HEK293T (cell line): ENCODE measurements at places on chromosomes 2 and 18.

GRCh38 chr2:163613266-163613731, 122.5 kb downstream of the FIGN start:
- no peak for DNase-seq

GRCh38 chr2:145807554-145807953, 1287.6 kb upstream of the ZEB2 start:
- DNase-seq = no peak

DNA sequence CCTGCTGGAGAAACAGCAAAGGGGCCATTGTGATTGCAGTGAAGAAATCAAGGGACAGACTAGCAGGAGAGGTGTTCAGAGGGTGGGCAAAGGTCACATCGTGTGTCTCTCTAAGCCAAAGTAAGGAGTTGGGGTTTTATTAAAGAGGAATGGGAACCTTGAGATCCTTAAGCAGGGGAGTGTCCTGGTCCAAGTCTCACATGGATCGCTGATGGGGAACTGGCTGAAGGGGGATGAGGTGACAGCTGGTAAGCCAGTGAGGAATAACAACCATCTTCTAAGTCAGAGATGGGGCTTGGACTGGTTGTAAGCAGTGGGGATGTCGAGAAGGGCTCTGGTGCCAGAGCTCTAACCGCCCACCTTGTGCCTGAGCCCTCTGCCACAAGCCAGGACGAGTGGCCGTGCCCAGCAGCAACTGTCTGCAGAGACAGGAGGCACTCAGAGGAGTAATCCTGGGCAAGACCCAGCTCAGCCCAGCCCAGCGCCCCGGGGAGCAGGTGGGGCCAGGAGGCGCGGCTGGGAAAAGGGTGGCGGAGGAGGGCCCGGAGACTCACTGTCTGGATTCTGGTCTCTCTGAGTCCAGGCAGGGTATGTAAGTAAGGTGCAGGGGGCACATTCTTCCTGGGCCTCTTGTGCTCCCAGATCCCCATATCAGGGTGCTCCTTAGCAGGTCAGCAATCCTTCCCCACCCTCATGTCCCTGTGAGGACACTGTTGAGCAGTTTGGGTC, 13.7 kb downstream of the WNT10A start:
- DNase-seq = no peak

DNA sequence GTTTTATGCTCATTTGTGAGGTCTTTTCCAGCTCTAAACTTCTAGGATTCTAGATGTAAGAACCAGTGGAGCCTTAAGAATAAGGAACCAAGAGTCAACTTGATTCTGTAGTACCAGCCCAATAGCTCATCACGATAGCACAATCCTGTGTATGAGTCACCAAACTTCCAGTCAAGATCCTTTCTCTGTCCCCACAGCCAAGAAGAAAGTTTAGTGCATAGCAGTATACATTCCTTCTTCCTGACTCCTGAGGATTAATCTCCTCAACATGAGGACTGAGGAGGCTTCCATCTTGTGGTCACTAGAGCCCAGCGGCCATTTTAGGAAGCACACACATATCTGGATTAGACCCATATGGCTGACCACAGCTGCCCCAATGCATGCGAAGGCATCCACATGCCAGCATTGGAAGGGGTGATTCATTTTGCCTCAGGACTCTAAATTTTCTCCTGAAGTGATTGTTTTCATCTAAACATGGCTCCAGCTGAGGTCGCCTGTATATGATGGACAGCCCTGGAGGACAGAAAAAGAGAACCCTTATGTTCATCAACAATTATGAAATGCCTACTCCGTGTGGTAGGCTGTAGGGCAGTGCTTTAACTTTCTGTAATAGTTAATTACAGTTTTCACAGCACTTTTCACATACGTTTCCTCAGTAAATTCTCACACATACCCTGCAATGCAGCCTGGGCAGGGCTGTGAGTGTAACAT, 53.5 kb downstream of the RASGRP3 start:
- DNase-seq = no peak

DNA sequence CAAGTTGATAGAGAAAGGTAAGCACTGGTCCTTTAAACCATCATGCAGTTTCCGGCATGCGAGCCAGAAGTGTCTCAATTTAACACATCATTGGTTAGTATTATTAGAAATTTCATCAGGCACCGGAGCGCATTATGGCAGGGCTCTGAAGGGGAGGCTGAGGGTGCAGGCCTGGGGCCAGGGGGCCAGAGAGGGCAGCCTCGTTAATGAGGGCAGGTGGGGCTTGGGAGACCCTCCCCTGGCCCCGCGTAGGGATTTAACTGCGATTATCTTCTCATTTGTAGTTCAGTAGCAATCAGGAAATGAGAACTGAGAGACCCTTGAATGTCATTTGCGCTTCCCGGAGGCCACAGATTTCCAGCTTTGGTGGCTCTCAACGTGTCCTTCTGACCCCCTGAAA, 246.4 kb downstream of the KLHL29 start:
- no peak for DNase-seq

- DNase-seq = no peak
These were observed 36.1 kb downstream of the TET3 start for GRCh38 chr2:74020702-74021406.

DNA sequence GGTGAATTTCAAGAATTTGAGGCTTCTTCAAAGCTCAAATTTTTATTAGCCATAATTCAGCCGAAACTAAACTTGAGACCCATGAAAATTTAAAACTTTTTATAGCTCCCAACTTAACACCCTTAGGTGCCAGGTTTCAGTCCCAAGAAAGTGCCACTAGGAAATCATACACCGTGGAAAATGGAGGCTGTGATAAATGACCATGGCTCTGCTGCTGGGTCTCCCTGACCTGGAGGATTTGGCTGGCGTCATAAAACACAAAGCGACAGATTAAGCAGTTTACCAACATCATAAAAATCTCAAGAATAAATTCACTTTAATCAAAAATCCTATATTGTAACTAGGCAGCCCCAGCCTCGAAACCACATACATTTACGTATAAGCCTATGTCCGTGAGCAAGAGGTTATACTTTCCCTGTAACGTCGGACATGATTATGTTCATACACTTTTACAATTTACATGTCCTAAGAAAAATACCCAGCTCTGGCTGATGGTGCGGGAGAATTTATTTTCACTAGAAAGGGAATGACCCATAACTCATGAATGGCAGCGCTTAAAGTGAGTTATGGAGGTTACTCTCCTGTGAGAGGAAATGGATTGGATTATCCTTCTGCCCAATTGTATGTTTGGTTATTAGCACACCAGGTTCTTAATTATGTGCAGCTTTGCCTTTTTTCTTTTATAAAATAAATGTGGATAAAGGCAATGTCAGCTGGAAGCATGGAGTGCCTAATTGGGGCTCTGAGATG, 329.4 kb downstream of the AGPS start:
- DNase-seq = peak; percentile 50

DNA sequence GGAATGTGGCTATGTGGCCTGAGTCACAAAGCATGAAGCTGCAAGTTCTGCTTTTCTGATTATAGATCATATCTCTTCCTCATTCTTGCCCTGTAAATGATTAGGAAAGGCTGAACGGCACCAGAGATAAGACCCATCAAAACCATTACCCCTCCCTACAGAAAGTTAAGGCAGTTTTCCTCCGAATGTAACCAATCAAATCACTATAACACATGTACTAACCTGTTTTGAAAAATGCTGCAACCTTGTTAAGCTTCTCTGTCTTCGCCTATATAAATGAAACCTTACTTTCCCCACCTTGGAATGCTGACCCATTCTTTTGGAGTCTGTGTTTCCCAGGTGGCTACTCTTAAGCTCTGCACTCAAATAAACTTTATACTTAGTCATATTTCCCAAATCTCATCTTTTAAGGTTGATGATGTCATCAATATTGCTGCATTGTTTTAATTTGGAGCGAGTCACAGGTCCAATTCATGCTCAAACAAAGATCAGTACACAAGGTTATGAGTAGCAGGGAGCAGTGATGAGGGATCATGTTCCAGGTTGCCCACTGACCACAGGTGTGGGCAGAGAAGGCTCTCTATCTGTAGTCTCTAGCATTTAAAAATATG, 662.3 kb downstream of the IRS1 start:
- DNase-seq = no peak

GRCh38 chr2:232973011-232973735, 39.9 kb downstream of the NGEF start:
- no peak for DNase-seq

- no peak for DNase-seq
These were observed 416.0 kb upstream of the HS6ST1 start for GRCh38 chr2:128734521-128735295.

DNA sequence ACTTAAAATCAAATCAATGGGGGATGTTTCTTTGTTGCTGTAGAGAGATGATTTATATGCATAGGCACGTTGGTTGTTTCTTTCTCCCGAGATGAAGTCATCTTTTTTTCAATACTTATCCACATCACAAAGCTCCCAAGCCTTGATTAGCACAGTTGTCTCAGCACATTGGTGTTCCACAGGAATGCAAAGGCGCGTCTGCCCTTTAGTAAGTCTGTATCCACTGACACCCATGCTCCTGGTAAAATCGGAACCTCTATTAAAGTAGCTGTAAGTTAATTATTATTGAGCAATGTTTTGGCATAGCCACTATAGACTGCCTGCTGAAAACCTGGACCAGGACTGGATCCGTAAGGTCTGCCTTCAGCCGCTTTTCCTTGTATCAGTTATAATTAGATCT, 77.6 kb upstream of the RBM44 start:
- DNase-seq = no peak
